A673 (cell line): ENCODE measurements at places on chromosomes 3 and 15. TPM values are rescaled to one million over a fixed set of nuclear protein-coding genes. Genes with fewer than 3 reads are reported as not detected.
A peak's percentile ranks its signal among the peaks of the same experiment; 100 is the strongest.

DNA sequence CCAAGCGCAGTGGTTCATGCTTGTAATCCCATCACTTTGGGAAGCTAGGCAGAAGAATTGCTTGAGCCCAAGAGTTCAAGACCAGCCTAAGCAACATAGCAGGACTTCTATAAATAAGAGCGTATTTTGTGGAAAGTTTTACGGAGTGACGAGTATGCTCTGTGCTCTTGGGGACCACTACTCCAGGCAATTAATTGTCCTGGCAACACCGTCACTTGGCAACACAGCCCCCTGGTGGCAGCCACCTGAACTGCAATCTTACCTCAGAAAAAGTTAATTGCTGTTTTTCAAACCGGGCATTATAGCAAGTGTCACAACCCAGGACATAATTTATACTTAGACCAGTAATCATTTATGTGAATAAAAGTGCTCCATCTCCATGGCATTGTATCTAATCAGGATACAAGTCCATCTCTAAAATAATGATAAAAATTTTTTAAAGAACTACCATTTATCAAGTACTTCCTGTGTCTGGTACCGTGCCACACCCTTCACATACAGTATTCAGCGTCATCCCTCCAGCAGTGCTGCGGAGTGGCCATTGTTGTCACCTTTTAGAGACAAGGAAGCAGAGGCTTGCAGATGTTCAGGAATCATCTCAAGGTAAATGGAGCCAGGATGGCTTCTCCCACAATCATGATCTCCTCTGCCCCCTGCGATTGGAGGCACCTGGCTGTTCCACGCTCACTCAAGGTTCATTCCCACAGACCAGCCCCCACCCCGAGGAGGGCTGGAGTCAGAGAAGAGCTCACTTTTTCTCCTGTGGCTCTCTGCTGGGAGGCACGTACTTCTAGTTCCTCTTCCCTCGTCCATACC, 34.5 kb downstream of the PLA2G4D start:
- peak; percentile 72 for DNase-seq
- no peaks in the 10 kb centered on the region for H3K27me3 ChIP-seq
- H3K4me1 ChIP-seq: no peaks in the 10 kb centered on the region
- H3K27ac ChIP-seq: no peak overlapping the region
- H3K4me3 ChIP-seq: no peak overlapping the region
- no peaks in the 10 kb centered on the region for H3K36me3 ChIP-seq

DNA sequence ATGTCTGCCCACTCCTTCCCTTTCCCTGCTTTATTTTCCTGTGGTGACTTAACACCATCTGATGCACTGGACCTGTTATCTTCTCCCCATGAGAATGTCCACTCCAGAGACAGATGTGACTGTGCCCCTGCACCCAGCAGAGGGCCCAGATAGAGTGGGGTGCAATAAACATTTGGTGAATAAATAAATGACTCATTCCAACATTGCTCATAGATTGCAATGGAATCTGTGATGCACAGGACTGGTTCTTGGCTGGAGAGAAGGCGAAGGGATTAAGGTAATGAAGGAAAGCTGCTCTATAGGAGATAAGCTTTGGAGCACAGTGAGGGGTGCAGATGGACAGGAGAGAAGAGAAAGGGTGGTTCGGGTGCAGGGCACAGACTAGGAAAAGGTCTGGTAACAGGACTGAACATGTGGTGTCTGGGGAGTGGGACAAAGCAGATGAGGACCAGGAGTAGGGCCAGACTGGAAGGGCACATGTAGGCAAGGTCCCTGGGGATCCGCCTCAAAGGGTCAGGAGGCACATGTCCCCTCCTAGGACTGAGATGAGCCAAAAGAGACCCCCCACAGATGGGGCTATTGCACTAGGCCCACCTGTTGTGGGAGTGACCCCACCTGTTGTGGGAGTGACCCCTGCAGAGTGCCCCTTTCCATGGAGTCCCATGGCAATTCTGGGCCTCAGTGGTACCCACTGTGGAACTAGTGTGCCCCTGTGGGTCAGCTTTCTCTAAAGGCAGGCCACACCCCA, 17.5 kb upstream of the POC1A start:
- no peak for DNase-seq
- H3K4me3 ChIP-seq: no peak overlapping the region
- no peak overlapping the region for H3K27ac ChIP-seq

GRCh38 chr3:193743702-193744047, 150.7 kb downstream of the OPA1 start:
- H3K27ac ChIP-seq: no peak overlapping the region
- no peak overlapping the region for H3K4me3 ChIP-seq
- DNase-seq: no peak
- H3K36me3 ChIP-seq: no peaks in the 10 kb centered on the region
- H3K4me1 ChIP-seq: peaks cover 20% of the 10 kb centered on the region

GRCh38 chr15:78615151-78615589, 5.6 kb downstream of the CHRNA3 start:
- no peak overlapping the region for H3K27ac ChIP-seq
- DNase-seq: no peak
- no peaks in the 10 kb centered on the region for H3K4me1 ChIP-seq
- H3K4me3 ChIP-seq: no peak overlapping the region

DNA sequence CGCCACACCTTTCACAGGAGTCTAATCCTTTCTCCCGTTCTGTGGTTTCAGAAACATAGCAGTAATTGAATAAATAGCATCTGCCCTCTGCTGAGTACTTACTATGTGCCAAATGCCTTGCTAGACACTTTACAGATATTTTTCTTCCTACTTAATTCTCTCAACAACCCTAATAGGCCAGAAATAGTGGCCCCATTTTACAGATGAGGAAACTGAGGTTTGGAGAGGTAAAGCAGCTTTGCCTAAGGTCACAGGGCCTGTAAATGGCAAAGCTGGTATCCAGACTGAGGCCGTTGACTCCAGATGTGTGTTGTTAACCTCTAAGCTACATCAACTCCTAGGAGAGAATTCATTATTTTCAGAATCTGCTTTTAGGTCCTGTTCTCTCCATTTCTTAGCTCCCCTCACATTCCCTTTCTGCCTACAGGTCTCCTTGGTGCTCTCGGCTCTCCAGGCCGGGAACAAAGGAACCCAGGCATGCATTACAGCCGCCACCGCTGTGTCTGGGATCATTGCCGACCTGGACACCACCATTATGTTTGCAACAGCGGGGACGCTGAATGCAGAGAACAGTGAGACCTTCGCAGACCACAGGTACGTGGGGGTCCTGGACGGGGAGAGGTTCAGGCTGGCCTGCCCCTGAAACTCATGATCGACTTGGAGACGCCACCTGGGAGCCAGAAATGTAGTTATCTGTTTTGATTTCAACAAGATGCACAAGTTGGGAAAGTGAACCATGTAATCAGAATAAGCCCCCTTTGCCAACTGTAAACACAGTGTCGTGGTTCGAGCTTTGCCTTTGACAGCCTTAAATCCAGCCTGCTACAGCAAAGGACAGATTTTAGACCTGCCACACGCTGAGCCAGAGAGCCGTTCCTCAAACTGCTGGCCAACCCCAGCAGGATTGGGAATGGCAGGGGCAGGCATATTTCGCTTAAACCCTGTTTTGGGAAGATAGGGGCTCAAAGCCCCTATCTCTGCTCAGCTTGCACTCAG, 246.5 kb upstream of the TPM1 start:
- no peaks in the 10 kb centered on the region for H3K4me1 ChIP-seq
- DNase-seq: no peak
- H3K36me3 ChIP-seq: no peaks in the 10 kb centered on the region
- no peaks in the 10 kb centered on the region for H3K27me3 ChIP-seq
- no peak overlapping the region for H3K4me3 ChIP-seq

DNA sequence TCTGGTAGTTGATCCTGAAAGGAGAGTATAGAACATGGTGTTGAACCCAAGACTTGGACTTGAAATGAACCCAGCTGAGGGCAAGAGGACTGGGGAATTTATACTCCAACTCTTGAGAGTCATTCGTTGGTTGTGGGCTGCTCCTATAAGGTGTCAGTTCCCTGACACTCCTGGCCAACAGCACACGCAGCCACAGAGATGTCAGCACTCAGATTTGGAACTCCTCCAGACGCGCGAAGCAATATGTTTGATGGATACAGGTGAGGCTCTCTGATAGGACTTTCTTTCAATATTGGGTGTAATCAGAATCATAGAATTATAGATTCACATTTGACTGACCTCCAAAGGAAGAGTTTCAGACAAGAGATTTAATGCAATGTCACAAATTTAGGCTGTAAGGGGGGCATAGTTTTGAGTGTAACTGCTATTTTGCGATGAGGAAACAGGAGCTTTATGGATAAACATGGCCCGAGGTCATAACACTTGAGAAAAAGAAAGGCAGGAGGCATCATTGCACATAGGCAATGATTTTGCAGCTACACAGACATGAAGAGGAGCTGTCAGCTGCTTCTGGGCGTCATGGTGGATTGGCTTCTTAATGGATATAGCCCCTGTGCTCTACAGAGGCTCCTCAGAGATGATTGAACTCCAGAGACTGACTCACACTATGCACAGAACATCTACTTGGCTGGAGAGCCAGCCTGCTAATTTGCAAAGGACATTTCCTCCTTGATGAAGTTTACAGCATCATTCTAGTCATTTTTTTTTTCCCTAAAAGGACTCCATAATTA, 569.2 kb upstream of the RGMA start:
- H3K27me3 ChIP-seq: no peaks in the 10 kb centered on the region
- H3K27ac ChIP-seq: no peak overlapping the region
- no peaks in the 10 kb centered on the region for H3K4me1 ChIP-seq
- DNase-seq: no peak
- no peaks in the 10 kb centered on the region for H3K36me3 ChIP-seq
- no peak overlapping the region for H3K4me3 ChIP-seq

DNA sequence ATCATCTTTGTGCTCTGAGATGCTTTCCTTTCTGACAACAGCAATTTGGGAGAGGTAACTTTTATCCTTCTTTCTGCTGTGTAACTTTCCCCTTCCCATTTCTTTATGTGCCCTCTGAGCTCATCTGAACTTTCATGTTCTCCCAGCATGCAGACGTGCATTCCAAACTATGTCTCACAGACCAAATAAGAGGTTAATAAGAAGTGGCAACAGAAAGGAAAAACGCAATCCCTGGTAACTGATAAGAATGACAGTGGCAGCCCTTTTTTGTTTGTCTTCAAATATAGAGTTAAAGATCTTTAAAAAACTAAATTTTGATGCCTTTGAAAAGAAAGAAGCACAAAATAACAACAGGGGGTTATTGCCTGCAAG, 533.4 kb downstream of the FOXP1 start:
- H3K4me1 ChIP-seq: peaks cover 47% of the 10 kb centered on the region
- H3K27ac ChIP-seq: peak overlapping the region; percentile 37
- DNase-seq: no peak
- H3K36me3 ChIP-seq: peaks cover 9% of the 10 kb centered on the region

DNA sequence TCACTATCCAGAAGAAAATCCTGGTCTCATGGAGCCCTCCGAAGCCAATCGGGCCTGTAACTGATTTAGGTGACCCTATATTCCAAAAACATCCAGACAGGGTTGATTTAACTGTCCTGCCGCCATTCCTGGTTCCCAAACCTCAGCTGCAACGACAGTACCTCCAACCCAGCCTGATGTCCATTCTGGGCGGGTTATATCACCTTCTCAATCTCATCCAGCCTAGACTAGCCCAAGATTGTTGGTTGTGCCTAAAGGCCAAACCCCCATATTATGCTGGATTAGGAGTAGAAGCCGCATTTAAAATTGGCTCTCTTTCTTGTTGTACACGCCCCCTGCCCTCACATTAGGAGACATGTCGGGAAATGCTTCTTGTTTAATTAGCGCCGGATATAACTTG, 36.7 kb downstream of the ZBTB11 start:
- H3K4me1 ChIP-seq: peaks cover 14% of the 10 kb centered on the region
- no peak overlapping the region for H3K4me3 ChIP-seq
- H3K27me3 ChIP-seq: no peaks in the 10 kb centered on the region
- no peak for DNase-seq
- H3K36me3 ChIP-seq: no peaks in the 10 kb centered on the region
- no peak overlapping the region for H3K27ac ChIP-seq

DNA sequence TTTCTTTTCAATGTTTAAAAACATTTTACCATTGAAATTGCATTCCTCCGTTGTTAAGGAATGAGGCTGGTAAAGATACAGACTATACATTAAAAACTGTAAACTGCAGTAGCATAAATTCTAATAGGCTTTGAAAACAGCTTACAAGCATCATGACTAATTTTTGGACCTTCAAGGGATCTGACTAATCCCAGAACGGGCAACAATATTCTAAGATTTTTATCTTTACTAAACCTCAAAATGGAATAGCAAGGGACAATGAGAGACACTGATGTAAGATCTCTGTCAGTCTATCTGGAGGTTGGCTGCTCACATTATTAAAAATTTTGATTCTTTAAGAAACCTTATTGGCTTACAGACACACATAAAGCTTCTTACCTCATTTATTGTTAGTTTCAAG, 74.7 kb downstream of the BTD start:
- H3K27me3 ChIP-seq: no peaks in the 10 kb centered on the region
- H3K27ac ChIP-seq: no peak overlapping the region
- peaks cover 6% of the 10 kb centered on the region for H3K36me3 ChIP-seq
- DNase-seq: no peak
- no peak overlapping the region for H3K4me3 ChIP-seq

GRCh38 chr3:127427666-127428065, 139.8 kb upstream of the PRR20G start:
- no peaks in the 10 kb centered on the region for H3K36me3 ChIP-seq
- H3K4me3 ChIP-seq: no peak overlapping the region
- peaks cover 67% of the 10 kb centered on the region for H3K27me3 ChIP-seq
- no peak overlapping the region for H3K27ac ChIP-seq
- no peaks in the 10 kb centered on the region for H3K4me1 ChIP-seq

DNA sequence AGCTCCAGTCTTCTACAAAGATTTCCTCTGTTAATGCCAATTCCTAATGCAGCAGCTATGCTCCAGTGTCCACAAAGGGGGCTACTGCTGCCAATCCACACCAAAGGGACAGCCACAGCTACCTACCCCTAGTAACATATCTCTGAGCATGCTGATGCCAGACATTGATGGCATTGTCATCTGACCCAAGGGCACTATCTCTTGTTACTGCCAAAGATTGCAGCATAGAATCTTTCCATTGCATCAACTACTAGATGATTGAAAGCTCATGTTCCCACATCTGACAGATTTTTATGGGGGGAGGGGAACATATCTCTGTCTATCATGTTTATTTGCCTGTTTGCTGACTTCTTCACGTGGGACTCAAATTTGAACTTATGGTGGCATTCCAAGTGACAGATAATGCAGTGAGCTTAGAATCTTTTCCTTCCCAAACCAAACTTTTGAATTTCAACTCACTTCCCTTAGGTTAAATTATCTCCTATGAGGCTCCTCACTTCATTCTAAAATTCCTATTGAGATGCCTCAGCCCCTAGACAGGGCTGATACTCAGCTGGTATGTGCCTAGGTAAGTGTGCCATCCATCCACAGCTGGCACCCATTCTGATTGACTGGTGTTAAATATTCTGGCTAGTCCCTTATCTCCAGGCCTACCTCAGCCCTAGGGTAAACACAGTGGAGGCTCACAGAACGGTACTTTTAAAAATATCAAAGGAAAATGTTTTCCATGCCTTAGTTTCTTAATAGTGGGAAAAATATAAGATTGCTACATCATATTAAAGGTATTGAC, 100.3 kb downstream of the STRIT1 start:
- H3K27me3 ChIP-seq: no peaks in the 10 kb centered on the region
- DNase-seq: no peak
- no peak overlapping the region for H3K4me3 ChIP-seq
- no peak overlapping the region for H3K27ac ChIP-seq
- no peaks in the 10 kb centered on the region for H3K4me1 ChIP-seq

GRCh38 chr3:25027650-25028049, 400.4 kb upstream of the RARB start:
- no peak for DNase-seq
- no peaks in the 10 kb centered on the region for H3K36me3 ChIP-seq
- no peak overlapping the region for H3K27ac ChIP-seq

Gene ADIPOQ
- not detected in 2 replicates for total RNA-seq

Gene ELL3
- 1.7 and 3.0 TPM in 2 replicates for total RNA-seq

Gene IMPG2
- total RNA-seq: 0.13 TPM in 2 replicates

Gene NTRK3
- not detected in 2 replicates for total RNA-seq

Gene OR5K2
- total RNA-seq: not detected in 2 replicates
